ENCODE measurements at places on chromosomes 1 and 21.
A peak's percentile ranks its signal among the peaks of the same experiment; 100 is the strongest.

DNA sequence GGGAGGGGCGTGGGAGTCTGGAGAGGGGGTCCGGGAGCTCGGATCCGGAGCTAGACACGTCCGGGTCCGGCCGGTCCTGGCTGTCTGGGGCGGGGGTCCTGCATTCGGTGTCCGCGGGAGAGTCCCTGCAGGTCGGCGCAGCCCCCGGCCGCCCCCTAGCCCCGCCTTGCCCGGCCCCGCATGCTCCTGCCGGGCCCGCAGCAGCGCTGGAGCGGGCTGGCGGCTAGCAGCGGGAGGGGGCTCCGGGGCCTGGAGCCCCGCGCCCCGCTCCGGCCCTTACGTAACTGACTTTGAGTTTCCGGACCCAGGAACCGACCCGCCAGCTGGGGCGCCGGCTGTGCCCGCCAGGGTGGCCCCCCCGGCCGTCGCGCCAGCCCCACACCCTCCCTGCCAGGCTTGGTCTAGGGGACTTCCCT is 26.9 kb upstream of the EPB41 start:
- DNase-seq, result no peak

DNA sequence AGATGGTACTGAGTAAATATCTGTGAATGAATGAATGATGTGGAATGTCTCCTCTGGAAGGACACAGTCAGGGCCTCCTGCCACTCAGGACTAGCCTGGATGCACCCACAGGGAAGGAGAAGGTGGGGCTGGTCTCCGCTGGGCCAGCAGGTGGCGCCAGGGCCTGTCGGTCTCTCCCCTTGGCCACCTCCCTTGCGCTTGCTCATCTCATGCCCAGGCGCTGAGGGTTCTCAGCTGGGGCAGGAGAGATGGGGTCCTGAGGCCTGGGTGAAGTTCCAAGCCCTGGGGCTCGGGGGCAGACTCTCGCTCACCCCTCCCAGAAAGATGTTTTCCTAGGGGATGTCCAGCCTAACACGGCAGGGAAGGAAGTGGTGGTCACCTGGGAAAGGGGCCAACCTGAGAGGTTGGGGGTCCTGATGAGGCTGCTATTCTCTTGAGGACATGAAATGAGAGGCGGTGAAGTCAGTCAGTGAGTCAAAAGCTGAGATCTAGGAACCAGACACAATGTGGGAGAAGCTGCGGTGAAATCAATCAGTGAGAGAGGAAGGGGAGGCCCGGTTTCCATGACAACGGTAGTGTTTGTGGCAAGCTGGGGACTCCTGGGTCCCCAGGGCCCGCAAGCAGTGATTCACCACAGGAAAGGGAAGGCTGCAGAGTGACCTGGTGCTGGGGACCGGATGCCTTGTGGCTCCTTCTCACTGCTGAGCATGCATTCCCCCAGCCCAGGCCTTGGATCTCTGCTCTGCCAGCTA is 14.6 kb upstream of the MEX3A start:
- peak; percentile 99 for DNase-seq

GRCh38 chr21:29390778-29391177 is 92.1 kb downstream of the BACH1 start:
- DNase-seq, result no peak

DNA sequence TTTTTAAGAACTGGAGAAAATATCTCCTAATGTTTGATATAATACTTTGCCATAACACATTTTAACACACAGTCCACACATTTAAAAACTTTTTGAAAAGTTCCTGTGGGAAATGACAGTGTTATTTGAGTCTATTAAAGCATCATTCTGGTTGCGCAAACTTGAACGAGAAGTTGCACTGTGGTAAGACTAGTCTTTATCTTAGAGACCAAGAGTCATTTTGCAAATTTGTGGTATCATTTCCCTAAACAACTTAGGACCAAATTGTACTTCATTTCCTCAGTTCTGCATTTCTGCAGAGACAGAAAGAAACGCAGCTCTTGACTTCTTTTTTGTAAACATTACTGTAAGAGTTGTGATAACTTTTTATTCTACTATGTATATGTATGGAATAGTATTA is at the start of gene RGS18:
Gene RGS18 (plus strand): TSS at position 282 of the 400 bp plus-strand sequence. CDS start 176 bp downstream, outside the sequence.
- DNase-seq, result peak; percentile 15

GRCh38 chr1:147541672-147542568 is 619 bp downstream of the BCL9 start:
- no peak for DNase-seq

GRCh38 chr21:39106881-39107462 is 76.3 kb downstream of the PSMG1 start:
- no peak for DNase-seq

DNA sequence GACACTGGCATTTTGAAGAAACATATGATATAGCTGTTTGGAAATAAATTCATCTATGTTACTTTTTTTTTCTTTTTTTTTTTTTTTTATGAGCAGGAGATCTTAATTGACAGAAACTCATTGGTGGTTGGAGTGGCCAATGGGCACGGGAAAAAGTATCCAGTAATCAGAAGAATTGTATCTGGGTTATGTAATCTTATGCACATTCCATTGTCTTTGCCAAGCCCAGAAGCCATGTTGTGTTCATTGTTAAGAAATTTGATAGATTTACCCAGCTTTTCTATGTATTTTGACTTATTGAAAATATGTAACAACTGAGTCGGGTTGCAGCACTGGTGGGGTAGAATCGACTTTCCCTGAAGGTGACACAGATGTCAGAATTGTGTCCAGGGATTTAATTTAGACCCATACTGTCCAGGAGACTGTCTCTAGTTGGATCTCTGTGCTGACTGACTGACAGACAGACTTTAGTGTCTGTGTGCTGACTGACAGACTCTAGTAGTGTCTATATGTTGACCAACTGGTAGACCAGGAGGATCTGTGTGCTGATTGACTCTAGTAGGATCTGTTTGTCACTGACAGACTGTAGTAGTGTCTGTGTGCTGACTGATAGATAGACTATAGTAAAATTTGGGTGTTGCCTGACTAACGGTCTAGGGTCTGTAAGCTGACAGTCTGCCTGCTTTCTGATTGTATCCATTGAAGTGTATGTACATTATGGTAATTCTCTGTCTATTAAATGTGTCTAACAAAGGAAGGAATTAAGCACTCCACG is 12.3 kb upstream of the C4BPB start:
- DNase-seq, result no peak

- no peak for DNase-seq
Measured at GRCh38 chr1:50591598-50591997, 168.4 kb upstream of the DMRTA2 start.

GRCh38 chr1:153903841-153904455 is 18.8 kb downstream of the GATAD2B start:
- no peak for DNase-seq

GRCh38 chr1:107323784-107324183 is 182.9 kb downstream of the NTNG1 start:
- DNase-seq, result no peak

- DNase-seq, result peak; percentile 69
Measured at GRCh38 chr1:2231532-2232254, 3.6 kb downstream of the SKI start.

DNA sequence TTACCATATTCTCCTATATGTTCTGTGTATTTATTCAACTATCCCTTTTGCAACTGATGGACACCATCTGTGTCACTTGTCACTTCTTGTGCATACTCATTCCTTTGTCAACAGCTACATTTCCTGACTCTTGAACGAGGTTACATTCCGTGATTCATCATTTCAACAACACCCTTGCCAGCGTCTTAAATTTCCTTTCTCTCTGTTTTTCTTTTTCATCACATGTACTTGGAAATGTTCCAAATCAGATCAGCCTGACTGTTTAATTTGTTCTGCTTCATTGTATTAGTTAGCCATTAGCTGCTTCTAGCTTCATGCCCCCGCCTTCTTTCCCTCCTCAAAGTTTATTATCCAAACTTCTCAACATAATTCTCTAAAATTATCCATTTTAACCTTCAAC is 173.0 kb downstream of the ADGRL4 start:
- no peak for DNase-seq

DNA sequence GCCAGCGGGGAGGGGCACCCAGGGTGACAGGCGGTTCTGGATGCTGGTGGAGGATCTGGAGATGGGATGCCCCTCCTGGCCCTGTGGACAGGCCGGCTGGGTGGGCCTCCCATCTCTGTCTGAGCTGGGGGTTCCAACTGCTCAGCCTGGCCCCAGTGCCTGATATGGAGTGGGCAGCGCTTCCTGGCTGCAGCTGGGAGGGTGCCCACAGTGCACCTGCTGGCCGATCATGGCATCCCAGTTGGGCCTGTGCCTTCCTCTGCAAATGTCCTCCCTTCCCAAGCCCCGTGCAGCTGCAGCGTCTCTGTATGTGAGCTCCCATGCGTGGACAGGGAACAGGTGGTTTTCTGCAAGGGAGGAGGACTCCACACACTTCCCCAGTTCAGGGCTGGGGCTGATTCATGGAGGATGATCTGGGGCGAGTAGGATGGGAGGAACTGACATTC is 2.1 kb downstream of the PFKL start:
- no peak for DNase-seq

DNA sequence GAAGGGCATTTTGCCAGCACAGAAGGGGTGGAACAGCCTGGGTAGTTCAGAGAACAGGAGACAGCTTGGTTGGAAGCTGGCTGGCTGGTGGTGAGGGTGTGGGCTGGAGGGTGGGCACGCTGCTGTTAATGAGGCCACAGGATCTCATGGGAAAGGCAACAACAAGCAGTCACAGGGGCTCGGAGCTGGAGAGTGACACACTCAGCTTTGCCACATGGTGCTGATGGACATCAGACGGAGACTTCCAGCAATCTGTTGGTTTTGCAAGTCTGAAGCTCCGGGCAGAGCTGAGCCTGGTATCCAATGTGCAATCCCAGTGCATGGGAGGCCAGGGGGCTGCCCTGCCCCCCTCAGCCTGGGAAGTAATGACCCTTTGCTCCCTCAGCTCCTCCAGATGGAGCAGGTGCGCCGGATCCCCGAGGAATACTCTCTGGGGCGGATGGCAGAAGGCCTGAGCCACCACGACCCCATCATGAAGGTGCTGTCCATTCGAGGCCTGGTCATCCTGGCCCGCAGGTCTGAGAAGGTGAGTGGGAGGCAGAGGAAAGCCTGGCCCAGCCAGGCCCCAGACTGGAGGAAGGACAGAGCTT is 15.6 kb upstream of the TTC4 start:
- no peak for DNase-seq

DNA sequence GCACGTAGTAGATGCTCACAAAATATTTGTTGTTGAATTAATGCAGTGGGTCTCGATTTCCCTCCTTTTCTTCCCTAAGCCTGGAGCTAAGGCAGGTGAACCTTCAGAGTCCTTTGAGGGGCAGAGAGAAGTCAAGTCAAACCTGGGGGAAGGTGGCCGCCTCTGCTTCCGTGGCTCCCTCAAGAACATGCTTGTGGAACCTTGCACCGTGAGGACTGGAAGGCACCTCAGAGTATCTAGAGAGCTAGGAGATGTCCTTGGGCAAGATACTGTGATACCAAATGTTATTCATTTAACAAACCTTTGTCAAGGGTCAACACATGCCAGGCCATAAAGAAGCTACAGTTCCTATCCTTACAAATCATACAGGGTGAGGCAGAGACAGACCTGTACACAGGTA is 38.3 kb downstream of the GPA33 start:
- DNase-seq, result no peak

DNA sequence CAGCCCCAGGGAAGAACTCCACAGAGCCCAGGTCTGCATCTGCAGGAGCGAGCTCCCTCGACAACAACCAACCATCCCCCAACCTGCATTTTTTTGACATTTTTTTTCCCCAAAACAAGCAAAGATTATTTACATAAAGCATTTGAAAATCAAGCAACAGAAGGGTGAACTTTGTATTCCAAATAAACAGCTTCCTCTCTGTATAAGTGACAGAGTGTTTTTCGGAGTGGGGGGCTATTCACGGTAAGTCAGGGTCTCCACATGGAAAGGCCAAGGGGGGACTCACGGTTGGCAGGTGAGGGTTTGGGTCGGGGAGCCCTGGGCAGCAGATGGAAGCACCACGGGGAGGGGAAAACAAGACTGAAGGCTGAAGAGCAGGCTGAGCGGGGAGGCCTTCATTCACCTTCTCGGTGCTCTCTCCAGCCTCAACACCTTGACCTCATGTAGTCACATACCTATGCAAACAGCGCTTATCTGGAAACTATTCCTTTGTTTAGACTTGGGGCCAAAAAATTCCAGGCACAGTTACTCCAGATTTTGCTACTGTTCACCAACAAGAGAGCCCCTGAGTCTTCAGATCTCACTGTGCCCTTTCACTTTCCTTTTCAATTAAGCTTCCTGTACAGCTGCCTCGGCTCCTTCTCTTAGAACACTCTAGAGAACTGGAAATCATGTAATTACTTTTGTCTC is 27.6 kb downstream of the C2CD2 start:
- peak; percentile 64 for DNase-seq

GRCh38 chr1:22457345-22457744 is 5.7 kb downstream of the ZBTB40 start:
- no peak for DNase-seq

DNA sequence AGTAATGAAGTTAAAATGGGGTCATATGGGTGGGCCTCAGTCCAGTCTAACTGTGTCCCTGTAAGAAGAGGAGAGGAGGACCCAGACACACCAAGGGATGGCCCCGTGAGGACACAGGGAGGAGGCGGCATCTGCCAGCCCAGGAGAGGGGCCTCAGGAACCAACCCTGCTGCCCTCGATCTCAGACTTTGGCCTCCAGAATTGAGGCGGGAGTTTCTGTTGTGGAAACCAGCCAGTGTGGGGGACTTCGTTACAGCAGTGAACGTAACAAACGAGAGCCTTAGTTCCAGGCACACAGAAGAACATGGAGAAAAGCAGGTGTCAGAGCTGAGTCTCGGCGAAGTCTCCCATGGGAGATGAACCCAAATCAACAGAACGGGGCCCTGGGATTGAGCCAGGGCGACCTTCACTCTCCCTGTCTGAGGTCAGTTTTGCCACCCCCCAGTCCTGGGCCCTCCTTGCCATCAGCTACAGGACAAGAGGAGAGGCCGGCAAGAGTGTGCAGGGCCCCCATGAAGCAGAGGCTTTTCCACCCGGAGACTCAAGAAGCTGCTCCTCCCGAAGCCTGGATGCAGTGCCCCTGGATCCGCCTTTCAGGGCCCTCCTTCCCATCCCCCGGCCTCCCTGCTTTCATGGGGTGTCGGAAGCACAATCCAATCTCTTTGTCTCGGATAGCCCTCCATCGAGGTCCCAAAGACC is 36.6 kb downstream of the TFF3 start:
- no peak for DNase-seq

DNA sequence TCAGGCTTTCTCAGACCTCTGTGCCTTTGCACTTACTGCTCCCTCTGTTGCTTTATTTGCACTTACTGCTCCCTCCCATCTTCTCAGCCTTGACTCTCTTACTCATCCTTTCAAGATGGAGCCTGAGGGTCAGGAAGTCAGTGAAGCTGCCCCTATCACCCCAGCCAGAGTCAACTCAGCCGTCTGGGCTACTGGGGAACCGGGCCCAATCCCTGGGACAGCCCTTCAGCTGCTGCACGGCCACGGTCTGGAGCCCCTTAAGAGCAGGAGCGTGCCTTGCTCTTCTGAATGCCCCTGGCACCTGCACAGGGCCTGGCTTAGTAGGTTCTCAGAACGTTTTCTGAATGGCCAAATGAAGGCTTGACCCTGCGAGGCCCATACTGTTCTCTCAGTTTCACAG is 244.4 kb downstream of the FOXD2 start:
- no peak for DNase-seq

Data from activated CD4-positive, alpha-beta T cell treated with anti-CD3 and anti-CD28 coated beads, Interleukin-2, Interleukin-4, amounts not matched to agents 100 ng/mL and 50 ng/mL, durations not matched to agents 16 hours and 8 hours (primary cell).